ENCODE measurements at places on chromosomes 13 and 19.

DNA sequence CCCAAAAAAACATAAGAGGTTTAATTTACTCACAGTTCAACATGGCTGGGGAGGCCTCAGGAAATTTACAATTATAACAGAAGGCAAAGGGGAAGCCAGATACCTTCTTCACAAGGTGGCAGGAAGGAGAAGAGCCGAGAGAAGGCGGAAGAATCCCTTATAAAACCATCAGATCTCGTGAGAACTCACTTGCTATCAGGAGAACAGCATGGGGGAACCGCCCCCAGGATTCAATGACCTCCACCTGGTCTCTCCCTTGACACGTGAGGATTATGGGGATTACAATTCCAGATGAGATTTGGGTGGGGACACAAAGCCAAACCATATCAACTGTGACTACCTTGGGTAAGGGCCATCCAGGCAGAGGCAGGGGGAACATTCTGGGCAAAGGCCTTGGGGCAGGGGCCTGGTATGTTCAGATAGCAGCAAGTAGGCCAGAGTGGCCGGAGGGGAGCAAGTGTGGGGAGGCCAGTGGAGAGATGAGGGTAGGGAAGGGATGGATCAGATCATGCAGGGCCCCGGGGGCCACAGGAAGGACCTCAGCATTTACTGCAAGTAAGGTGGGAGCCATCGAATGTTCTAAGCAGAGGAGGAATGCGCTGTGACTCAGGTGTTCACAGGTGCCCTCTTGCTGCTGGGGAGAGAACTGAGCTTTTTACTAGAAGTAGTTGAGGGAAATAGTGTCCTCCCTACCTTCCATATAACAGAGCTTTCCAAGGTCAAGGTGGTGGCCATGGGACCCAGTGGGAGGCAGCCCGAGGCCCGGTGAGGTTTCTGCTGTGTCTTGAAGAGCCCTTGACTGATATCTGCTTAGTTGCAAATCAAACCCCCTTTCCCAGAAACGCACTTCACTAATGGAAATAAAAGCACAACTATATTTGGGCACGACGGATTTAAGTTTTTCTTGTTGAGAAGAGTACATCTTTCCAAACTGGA, 18.0 kb downstream of the RAB3D start:
- no peak for DNase-seq

GRCh38 chr19:1473085-1473851, 5.7 kb downstream of the C19orf25 start:
- no peak for DNase-seq

DNA sequence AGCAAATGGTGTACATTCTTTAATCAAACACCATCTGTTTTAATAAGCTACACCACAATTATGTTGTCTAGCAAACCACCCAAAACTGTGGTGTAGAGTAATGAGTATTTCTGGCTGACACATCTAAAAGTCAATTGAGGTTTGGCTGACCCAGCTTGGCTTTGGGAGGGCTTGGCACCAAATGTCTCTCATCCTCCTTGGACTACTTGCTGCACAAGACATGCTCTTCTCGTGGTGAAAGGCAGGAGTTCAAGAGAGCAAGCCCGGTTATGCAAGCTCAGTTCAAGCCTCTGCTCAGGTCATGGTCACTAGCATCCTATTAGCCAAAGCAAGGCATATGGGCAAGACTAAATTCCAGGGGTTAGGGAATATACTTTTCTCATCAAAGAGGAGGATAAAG, 37.1 kb downstream of the LACC1 start:
- no peak for DNase-seq

GRCh38 chr13:65264066-65264465, 1966.1 kb downstream of the PCDH9 start:
- DNase-seq, result no peak

- peak; percentile 40 for DNase-seq
Observed at GRCh38 chr13:74866101-74866500, 615.9 kb downstream of the TBC1D4 start.

DNA sequence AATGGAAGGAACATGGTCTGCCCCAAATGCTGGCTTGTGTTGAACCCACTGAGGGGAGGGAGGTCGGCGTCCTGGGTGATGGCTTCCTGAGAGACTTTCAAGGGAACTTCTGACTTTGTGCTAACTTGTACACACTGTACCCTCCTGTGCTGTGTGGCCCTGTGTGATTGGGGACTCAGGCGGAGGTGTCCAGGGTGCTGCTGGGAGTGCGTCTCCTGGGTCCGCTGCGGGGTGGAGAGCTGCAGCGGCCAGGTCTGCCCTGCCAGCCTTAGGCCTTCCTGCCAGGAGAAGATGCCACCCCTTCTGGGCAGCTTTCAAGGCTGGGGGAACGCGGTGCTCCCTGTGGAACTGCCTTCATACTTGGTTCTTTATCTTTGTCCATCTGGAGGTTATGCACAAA, 170.1 kb downstream of the URI1 start:
- DNase-seq, result no peak

- no peak for DNase-seq
Observed at GRCh38 chr19:29837448-29837981, 25.7 kb downstream of the CCNE1 start.

DNA sequence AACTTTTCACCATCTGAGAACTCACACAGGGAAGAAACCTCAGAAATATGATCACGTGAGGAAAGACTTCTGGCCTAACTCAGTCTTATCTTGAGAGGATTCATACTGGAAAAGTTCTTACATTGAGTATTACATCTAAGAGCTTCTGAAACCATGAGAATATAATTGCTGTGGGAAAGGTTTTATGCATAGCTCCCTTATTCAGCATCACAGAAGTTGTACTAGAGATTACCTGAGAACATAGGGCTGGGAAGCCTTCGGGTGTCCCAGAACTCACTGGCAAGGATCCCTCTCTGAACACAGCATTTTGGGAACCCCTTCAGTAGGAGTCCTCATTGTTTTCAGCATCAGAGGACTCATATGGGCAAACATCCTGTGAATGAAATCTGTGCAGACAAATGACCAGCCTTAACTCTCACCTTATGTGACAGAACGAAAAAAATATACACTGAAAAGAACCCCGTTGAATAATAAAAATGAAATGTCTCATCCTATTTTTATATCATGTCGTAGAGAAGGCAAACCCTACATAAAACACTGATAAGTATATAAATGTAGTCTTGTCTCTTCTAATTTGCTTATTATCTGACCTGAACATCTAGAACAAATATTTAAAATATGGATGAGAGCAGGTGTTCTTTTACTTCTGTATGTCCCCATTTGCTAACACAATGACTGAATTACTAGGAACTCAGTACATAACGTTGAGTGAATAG, 14.2 kb downstream of the ZNF274 start:
- DNase-seq, result no peak

GRCh38 chr13:30103161-30103840, 204.1 kb downstream of the KATNAL1 start:
- DNase-seq, result no peak

DNA sequence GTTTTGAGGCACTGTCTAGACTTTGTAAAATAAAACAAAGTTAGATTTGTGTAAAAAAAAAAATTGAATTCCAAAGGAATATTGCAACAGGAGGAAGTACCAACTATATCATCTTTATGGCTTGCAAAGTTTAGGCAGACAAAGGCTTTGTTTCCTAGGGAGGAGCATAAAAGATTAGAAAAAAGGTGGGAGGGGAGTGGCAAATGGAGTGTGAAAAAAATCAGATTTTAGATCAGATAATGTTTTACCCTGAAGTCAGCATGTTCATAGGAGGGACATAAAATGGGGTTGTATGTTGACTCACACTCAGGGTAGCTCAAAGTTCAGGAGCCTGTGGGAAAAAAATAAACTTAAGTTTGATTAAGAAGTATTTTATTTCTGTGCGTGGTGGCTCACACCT, 3.7 kb downstream of the ZNF85 start:
- DNase-seq, result no peak

- DNase-seq, result no peak
Observed at GRCh38 chr13:46490129-46490528, 62.8 kb upstream of the LRCH1 start.

DNA sequence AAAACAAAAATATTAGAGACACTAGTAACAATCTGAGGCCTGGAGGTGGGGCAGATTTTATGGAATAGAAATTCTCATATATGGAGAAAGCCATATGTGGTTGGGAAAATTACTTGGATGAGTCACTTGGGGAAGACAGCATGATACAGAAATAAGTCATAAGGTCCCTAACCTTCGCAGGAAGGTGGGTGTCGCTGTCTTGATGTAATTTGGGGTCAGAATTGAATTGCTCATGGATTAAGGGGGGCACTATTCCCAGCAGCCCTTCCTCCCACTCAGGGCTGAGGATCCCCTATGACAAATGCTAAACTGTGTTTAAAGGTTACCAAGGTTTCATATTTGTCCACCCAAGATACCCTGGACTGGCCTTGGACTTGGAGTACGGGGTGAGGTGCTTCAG, 5.0 kb downstream of the RDH8 start:
- no peak for DNase-seq

DNA sequence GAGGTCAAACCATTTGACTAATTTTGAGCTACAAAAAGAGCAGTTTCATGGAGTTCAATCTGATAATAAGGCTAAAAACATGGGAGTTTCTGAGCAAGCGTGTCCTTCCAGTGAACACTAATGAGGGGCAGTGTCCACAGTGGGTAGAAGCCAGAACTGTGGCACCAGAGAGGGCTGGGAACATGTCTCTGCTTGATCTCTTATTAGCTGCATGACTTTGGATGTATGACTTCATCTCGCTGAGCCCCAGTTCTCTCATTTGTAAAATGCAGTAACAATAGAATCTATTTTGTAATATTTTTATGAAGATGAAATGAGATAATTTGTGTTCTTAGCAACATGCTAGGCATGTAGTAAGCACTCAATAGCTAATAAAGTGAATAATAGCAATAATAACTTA, 69.8 kb downstream of the HS6ST3 start:
- DNase-seq, result no peak

GRCh38 chr19:3151563-3152418, 16.0 kb downstream of the GNA15 start:
- no peak for DNase-seq

- no peak for DNase-seq
Observed at GRCh38 chr19:18173054-18173571, 500 bp upstream of the IFI30 start.

DNA sequence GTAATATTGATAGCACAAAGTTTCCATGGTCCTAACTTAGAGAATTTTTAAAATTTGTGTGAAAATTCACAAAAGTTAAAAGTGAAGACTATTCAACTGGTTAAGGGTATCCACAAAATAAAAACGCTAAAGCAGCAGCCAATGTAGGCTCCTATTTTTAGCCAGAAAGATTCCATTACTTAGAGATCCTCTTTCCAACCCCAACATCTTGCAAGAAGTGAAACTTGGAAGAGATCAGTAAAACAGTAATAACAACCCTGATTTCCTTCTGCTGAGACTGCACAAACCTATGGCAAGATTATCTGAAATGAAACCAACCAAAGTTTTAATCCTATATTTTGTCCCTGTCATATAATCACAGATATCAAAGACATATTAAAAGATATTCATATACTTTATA, 8.5 kb downstream of the TBC1D4 start:
- DNase-seq, result no peak

DNA sequence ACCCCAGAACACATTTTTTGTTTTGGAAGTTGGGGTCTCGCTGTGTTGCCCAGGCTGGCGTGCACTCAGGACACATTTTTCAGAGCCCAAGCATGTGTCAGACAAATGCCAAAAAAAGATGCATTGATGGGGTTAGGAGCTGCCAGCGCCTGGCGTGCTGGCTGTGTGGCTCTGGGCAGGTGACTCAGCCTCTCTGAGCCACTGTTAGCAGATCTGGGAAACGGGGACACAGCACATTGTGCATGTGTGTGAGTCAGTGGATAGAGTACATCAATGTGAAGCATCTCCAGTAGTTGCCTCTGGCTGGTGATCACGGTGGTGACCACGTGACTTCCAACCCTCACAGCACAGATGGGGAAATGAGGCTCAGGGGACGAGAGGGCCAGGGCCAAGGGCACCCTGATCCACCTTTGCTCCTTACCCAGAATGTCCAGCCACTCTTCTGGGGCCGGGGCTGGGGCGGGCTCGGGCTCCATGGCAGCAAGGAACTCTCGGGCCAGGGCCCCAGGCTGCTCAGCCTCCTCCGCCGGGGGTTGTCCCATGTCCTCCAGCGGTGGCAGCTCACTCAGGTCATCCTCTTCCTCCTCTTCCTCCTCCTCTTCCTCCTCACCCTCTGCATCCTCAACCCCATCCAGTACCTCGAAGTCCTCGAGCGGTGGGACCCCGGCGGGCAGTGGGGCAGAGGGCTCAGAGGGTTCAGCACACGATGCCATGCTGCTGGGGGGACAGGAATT, 1.9 kb downstream of the FKBP8 start:
- DNase-seq, result no peak

DNA sequence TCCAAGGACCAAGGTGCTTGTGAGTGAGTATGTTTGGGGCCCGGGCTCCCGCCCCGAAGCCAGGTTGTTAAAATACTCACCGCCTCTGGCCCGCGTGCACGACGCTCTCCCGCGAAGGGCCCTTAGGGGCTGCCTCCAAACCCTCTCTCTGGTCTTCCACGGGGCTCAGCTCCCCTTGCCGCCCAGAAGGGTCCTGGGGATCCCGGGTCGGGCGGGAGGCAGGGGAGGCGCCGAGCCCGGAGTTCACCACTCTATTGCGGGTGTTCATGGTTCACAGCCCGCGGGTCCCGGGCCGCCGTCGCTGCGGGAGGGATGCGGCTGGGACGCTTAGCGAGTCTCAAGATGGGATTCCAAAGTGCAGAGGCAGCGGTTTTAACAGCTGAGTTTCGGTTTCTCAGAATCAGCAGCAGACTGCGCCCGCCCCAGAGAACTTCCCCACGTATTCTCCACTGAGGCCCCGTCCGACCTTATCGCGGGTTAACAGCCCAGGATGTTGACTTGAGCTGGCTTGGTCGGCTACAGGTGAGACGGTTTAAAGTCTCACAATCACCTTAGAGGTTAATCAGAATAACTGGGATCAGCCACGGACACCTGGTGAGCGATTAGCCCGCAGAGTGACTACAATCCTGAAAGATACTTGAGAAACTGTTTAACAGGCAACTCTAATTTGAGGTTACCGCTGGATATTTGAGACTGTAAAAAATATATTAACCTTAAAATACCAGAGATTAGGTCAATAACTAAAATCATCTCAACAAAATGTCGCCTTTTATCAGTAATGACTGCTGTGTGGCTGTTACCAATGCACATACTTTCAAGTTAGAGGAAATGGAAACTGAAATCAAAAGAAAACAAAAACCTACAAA, at the start of gene EPSTI1:
EPSTI1 (minus strand) TSS at position 344 of the 866 bp plus-strand sequence; CDS start at position 268, 76 bp downstream.
- peak; percentile 79 for DNase-seq
